ENCODE measurements at places on chromosomes 7 and 10.

DNA sequence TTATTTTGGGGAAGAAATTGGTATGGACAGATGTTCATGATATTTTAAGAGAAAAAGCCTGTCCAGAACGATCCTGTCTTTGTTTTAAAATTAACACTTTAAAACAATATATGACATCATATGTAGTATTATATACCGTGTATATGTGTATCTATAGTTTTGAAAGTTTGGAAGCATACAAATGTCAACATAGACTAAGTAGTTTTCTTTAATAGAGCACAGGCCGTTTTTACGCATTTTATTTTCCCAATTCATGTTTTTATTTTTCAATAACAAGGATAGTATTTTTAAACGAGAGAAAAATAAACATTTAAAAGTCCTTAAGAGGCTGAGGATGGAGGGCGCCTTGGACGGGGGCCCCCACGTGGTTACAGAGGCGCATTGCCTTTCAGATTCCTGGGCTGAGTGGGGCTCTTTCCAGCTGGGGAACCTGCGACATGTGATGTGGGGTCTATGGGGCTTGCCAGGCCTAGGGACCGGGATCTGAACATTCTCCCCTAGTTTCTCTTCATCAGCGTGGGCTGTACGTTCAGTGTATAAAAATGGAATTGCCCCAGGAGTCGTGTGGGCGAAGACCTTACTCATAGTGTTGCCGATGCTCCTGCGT, 127.8 kb upstream of the ZNF746 start:
- DNase-seq: peak; percentile 70

GRCh38 chr10:30818854-30819253, 189.3 kb upstream of the LYZL2 start:
- no peak for DNase-seq

- DNase-seq: no peak
Measured at GRCh38 chr7:142910031-142910433, 23.5 kb downstream of the TRPV5 start.

DNA sequence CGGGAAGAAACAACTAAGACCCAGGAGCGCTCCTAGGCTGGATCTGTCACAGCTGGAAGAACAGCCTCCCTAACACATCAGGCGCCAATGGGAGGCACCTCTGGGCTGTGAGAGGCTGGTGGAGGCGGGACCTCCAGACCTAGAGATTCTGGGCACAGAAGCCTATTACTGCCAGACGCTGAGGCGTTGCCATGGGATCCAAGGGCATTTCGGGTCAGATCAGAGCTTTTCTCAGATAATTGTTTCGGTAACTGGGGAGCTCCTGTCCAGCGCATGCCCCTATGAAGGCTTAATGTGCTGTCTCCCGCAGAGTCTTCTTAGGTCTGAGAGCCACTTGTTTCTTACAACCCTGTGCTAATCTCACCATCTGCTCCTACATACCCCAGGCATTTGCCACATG, 339.2 kb downstream of the ZNF716 start:
- DNase-seq: no peak

GRCh38 chr7:142329062-142329790, 71.4 kb upstream of the PRSS58 start:
- DNase-seq: no peak

DNA sequence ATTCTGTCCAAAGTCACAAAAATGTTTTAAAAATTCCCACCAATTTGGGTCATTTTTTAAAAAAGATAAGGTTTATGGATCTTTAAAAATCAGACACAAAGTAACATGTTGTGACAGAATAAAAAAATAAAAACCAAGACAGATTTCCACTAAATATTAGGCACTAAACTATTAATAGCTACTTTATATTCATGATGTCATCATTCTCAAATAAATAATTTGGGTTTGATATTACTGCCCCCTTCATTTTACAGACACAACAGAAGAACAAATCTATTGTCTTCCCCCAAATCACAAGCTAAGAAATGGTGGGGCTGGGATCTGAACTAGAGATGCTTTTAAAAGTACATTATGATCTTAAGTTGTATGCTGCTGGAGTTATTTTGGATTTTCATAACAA, 119.4 kb downstream of the MICU1 start:
- DNase-seq: no peak
